ENCODE measurements at places on chromosomes 5 and 9.

DNA sequence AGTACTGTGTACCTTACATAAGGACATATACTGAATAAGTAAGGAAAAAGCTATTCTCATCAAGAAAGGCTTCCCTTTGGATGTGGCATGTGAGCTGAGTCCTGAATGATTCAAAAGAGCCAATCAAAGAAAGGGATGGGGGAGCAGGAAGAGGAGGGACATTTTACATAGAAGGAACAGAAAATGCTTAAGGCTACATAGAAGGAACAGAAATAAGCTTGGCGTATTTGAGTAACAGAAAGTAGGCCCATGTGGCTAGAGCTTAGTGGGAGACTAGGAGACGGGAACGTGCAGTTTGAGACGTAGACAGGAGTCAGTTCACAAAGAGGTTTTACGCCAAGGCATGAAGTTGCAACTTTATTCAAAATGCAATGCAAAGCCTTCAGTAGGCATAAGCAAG, 126.3 kb downstream of the CEMIP2 start:
- DNase-seq: no peak

DNA sequence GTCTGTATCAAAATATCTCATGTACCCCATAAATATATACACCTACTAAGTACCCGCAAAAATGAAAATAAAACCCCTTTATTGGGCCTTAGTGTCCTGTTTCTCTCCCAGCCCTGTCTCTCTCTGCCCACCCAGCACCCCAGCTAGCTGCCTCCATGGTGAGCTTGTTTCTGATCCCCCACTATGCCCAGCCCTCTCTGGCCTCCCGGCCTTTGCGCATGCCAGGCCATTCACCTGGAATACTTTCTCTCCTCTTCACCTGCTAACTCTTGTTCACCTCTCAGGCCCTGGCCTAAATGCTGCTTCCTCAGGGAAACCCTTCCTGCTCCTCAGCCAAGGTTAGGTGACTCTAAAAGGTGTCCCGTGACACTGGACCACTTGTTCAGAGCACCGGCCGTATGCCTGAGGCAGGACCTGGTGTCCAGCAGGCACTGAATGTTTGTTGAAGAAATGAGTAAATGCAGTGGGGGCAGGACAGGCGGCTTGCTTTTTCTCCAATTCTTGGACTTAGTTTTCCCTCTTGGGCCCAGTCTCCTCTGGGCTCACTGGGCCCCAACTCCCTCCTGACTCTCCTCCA, 58.5 kb downstream of the PSD2 start:
- no peak for DNase-seq

DNA sequence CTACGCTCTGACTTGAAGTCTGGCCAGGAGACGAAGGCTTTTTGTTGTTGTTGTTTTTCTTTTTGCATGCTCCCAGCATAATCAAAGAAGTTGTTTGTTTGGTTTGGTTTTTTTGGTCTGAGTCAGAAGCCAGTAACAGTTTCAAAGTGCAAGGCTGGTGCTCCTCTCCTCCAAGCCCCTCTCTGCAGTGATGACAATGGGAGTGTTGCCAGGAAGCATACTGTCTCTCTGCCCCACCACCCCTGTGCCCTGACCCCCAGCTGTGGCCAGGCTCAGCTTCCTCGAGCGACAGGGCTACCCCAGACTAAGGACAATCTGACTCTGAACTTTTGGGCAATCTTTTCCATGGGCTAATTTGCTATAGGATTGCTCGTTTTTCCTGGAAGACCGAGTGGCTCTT, 173.8 kb upstream of the PITX1 start:
- no peak for DNase-seq

DNA sequence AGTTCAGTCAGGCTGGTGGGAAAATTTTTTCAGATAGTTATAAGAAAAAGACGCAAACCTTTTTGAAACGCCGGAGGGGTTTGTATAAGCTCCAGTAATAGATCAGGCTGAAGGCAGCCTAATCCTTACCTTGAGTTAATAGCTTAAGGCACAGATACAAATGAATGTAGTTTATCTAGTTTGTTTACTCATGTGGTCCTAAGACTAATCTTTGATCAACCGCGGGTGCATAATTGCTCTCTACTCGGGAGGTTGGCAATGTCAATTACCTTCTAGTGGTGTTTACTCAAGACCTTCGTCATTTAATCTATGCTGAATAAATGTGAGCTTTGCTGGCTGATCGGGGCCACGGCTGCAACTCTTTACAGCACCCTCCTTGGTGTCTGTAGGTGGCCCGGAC, 665 bp upstream of the INSL4 start:
- DNase-seq: no peak

DNA sequence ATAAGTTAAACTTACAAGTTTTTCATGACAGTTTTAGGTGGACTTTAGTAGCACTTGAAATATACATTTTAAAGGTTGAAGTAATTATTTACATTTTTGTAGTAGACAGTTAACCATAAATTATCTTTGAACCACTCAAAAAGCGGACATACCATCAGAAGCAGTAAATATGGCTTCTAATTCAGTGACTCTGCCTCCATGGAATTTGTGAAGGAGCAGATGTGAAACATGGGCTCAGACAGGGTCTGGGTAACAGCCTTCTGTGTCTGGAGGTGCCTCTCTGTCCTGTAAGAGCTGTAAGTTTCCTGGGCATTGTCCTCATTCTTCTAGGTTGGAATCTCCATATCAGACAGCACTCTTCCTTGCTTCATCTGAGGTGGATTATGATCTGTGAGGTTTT, 12.4 kb downstream of the RLN2 start:
- DNase-seq: no peak
